ENCODE measurements at places on chromosomes 1 and 21. TPM values are rescaled to one million over a fixed set of nuclear protein-coding genes. Genes with fewer than 3 reads are reported as not detected.

The ANGPTL3 gene
- polyA plus RNA-seq, result not detected

The PRAMEF1 gene
- not detected for polyA plus RNA-seq

The GBP5 gene
- not detected for polyA plus RNA-seq

The SLC45A3 gene
- 0.91 TPM for polyA plus RNA-seq

The TDRD5 gene
- polyA plus RNA-seq, result not detected

The CCDC27 gene
- not detected for polyA plus RNA-seq

The KRTAP10-9 gene
- not detected for polyA plus RNA-seq

The LYPD8 gene
- polyA plus RNA-seq, result not detected

The SPATA45 gene
- polyA plus RNA-seq, result not detected

The SLAMF6 gene
- polyA plus RNA-seq, result not detected

The CYP4Z1 gene
- not detected for polyA plus RNA-seq

The SKI gene
- 5.1 TPM for polyA plus RNA-seq

The SPATA46 gene
- not detected for polyA plus RNA-seq

The KCNA2 gene
- polyA plus RNA-seq, result not detected

- no peak for DNase-seq
Observed at GRCh38 chr1:234186037-234186688, 187.1 kb upstream of the COA6 start.

- DNase-seq, result no peak
Observed at GRCh38 chr1:228541725-228542124, 54.5 kb downstream of the RNF187 start.

GRCh38 chr1:206581571-206581981 is 30.7 kb downstream of the EIF2D start:
- DNase-seq, result no peak

DNA sequence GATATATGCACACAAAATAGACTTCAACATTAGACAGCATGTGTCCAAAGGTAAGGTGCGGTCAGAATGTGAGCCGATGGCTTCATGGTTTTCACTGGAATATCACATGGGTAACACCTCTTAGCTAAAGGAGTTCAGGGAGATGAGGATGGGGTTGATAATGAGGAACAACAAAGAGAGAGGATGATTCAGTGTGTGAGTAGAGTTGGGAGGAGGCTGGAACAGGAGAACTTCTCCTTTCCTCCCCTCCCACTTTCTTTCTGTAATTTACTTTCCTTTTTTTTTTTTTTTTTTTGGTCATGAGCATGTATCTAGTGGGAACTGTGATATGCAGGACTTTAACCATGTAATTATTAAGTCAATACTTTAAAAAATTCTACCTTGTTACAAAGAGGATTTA is 99.4 kb downstream of the FASLG start:
- no peak for DNase-seq

DNA sequence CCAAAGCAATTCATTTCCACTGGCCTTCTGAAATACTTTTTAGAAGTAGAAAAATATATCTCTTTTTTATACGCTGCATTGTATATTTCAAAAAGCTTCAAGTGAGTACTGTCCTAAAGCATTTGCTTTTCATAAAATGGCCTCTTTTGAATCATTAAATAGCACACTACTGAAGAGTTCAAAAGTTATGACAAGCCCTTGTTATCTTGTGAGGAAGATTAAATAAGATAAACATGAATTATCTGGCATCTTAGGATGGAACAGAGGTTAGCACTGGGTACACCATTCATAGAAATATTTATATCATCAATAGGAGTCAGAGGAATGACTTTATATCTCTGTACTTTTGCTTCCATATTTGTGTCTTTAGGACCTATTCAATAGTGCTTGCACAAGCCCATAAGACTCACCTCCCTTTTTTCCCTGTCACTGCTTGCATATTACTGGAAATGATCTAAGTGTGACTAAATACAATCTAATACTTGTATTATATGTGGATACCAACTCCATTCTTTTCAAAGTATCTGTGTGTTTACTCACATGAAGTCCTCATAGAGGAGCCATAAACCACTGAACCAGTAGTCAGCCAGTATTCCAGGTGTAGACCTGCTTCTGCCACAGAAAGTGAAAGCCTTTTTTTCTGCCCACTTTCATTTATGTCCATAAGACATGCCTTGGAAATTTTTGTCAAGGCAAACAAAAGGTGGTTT is 274.2 kb upstream of the C1orf105 start:
- no peak for DNase-seq

GRCh38 chr1:2237773-2238172 is 9.7 kb downstream of the SKI start:
- DNase-seq, result no peak

GRCh38 chr1:5734996-5735395 is 257.2 kb downstream of the NPHP4 start:
- DNase-seq, result no peak

- DNase-seq, result no peak
Observed at GRCh38 chr1:160522622-160523345, at the start of gene SLAMF6. SLAMF6 (minus strand) TSS chr1:160523255; CDS start chr1:160523192, 63 bp downstream.

GRCh38 chr1:46581681-46582455 is 22.2 kb downstream of the MKNK1 start:
- DNase-seq, result no peak

DNA sequence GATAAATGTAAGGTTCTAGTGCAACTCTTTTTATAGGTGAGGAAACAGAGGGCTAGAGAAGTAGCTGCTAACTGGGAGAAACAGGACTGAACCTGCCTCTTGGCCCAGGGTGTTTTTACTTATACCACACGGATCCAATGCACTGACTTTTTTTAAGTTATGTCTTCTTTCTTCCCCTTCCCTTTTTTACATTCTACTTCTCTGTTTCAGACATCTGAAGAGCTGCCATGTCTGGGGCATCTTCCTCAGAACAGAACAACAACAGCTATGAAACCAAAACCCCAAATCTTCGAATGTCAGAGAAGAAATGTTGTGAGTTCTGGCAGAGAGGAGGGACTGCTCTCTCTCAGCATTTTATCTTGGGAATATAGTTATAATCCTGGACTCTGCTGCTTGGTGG is 1.4 kb downstream of the PFKFB2 start:
- no peak for DNase-seq

DNA sequence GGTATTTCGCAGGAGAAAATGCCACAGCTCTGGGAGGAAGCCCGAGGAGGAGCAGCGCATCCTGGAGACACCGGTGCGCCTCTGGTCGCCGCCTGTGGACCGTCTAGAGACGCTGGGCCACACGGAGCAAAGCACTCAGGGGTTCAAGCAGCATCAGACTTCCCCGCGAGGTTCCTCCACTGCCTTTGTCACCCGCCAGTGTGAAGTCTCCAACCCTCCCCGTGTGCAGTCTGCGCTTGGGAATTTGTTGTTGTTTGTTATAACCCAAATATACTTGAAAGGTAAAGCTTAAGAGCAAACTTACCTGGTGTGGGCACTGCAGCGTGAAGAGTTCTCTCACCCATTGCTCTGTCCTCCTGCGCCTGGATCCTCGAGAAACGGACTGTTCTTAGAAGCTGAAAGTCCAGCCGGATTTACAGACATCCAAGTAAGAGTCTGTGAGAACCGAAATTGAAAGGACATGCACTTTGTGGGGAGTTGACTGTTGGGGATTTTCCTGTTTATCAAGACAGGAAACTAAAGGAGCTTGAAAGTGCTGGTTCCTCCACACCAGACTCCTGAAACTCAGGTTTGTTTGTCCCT is at the start of gene GBP4:
Gene GBP4, minus strand, starts transcription at position 452 of the 582 bp plus-strand sequence. Its CDS starts 108 bp downstream, at position 344.
- no peak for DNase-seq

- no peak for DNase-seq
Observed at GRCh38 chr1:109657970-109658369, 2.1 kb downstream of the GSTM4 start.

DNA sequence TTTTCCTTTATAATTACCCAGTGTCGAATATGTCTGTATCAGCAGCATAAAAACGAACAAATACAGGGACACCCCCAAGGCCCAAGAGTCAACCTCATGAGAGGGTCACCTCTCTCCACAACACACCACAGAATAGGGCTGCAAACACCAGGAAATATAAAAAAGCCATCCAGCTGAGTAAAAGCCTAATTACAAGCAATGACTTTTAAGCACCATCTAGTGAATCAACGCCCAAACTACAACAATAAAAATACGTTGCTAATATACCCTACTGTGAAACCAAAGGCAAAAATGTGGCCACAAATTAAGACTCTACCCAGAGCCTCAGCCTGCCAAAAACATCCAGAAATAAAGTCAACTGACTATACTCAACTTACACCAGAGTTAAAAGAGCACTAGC is 817.9 kb upstream of the NEGR1 start:
- DNase-seq, result no peak

DNA sequence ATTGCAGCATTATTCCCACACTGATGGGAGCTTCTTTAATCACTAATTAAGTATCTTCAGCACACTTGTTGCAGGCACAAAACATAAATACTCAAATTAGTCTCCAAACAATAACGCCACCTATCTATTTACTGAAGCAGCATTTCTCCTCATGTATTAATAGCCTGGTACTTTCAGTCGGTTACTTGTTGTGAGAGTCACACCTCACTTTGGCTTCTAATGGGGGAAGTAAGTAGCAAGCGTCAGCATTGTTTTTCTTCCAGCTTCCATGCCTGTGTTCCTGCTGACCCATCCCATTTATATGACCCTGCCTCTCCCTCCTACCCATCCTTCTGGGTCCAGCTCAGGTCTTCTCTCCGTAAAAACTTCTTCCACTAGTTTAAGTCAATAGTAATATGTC is 31.9 kb upstream of the DENND1B start:
- DNase-seq, result no peak

DNA sequence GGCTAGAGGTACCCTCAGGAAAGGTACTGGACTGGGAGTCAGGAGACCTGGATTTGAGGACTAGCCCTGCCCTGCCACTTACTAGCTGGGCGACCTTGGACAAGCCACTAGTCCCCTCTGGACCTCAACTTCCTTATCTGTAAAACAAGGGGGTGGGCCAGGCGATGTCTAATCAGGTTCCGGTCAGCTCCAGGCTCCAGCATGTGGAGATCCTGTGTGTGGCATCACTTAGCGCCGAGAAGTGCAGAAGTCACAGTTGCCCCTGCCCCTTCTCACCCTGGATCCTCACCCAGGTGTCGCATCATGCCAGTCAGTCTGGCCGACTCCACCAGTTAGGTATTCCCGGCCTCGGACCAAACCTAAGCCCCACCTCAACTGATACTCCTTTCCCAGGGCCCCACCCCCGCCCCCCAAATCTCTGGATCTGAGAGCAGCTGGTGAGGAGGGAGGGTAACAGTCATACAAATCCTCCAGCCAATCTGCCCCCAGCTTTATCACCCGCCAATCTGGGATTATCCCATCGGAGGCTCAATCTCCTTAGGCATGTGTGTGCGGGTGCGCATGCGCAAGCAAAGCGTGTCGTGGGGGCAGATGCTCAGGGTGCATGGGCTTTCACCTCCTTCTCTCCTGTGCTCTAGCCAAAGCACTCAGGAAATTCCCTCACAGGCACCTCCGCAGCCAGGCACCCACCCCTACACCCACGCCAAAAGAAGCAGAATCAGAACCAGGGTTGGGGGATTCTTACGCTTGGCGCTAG is 5.4 kb downstream of the CELF3 start:
- no peak for DNase-seq

DNA sequence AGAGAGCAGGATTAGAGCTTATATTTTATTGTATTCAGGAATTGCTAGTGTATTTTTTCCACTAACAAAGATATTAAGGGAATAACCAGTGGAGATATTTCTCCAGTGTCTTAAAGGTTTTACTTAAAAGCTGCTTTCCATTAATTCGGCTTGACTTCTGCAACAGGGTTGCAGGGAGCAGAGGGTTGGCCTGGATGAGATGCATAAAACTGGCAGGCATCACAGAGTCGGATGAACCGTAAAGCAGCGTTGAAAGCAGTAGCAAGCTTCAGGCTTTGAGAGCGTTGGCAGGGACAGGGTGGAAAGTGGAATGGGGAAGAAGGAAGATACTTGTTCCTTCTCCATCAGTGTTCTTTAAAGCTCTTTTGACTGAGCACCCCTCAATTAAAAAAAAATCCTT is 237.2 kb downstream of the LMO4 start:
- DNase-seq, result no peak

DNA sequence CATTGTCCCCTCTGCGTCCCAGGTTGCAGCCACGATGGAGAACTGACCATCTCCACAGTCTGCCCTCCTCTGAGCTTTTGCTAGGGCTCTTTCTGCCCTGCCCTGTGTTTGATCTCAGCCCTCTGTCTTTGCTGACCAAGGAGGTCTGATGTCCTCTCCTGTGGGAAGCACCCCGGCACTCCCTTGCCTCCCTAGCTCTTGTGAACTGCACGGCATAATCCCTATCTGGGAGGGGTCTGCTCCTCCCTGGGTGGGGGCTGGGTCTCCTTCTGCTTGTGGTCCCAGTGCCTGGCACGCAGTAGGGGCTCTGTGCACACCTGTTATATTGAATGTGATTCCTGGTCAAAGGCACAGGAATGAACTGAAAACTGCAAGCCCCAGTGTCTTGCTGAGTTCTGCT is 2.4 kb downstream of the DRAXIN start:
- DNase-seq, result no peak

DNA sequence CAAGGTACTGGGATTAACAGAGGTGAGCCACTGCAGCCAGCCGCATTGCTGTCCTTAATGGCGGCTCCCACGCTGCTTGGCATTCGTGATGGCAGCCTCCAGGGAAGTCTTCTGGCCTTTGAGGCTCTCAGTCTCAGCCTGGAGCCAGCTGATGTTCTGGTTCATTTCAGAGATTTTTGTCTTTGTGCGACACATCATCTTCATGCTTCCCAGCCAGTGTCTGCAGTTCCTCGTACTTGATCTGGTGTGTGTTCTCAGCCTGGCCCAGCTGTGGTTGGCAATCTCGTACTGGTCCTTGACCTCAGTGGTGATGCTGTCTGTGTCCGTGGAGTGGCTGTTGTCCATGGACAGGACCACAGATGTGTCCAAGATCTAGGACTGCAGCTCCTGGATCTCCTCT is 11.7 kb downstream of the SNRPE start:
- no peak for DNase-seq

DNA sequence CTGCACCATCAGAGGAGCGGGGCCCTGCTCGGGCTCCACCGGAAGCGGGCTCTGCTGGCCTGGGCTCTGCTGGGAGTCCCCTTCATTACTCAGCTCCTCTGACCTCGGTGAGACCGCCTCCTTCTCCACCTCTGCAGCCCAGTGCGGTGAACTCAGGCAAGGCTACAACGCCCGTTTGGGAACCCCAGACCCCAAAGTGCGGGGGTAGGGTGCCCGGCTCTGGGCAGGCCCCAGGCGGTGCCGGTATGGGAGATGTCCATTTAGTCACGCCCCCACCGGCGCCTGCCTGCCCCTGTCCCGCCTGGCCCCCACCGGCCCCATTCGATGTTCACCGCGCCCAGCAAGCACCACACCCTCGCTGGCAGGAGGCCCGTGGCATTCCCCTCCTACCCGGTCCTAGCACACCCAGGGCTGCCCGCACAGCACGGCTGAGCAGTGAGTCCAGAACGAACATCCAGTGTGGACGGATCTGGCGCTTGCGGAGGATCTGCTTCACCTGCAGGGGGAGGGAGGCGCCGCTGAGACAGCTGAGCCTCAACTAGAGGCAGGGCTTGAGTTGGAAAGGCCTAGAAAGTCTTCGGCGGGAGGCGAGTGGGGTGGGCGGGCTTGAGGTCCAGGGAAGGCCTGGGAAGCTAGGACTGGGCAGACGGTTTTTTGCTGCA is 10.0 kb downstream of the MAP3K6 start:
- DNase-seq, result no peak

DNA sequence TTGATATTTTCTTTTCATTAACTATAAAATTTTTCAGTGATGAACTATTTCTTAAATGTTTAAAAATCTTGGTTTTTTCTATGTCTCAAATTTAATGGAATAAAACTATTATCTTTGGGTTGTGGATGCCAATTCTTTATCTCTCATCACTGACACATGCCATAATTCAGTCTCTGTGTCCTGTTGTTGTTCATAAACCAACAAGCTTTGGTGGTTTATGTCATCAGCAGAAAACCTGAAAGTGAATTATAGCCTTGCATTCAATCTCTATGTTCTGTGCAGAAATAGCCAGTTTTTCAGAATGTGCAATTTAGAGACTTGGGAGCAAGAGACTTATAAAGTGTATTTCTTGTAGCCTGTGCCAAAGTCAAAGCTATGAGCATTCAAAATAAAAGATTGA is 462.6 kb upstream of the ADGRL4 start:
- DNase-seq, result no peak
